Activated CD8-positive, alpha-beta memory T cell treated with anti-CD3 and anti-CD28 coated beads for 1 hour (primary cell): ENCODE measurements at places on chromosomes 2 and 18.

DNA sequence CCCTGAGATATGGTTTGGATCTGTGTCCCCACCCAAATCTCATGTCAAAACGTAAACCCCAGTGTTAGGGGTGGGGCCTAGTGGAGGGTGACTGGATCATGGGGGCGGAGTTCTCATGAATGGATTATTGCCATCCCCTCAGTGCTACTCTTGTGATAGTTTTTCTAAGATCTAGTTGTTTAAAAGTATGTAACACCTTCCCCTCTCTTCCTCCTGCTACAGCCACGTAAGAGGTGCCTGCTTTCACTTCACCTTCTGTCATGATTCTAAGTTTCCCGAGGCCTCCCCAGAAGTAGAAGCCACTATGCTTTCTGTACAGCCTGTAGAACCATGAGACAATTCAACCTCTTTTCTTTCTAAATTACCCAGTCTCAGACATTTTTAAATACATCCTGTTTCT lies 16.9 kb downstream of the PUM2 start:
- no peak for DNase-seq

DNA sequence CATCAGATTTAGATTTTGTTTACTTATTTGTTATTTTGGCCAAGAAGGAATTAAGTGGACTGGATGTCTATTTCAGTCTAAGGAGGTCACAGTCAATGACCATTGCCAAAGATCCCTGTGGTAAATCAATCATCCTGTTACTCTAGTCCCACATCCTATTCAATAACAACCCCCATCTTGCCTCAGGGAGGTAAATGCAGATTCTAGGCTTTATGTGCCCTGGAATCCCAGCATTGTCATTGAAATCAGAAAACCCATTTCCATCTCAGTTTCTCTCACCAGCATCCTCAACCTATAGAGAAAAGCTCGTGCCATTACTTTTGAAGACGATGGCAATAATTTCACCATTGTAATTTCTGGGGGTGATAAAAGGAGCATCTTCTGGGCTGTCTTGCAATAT lies 71.8 kb downstream of the SKA1 start:
- no peak for DNase-seq

GRCh38 chr18:37327063-37327577 lies 238.5 kb downstream of the CELF4 start:
- DNase-seq = no peak

DNA sequence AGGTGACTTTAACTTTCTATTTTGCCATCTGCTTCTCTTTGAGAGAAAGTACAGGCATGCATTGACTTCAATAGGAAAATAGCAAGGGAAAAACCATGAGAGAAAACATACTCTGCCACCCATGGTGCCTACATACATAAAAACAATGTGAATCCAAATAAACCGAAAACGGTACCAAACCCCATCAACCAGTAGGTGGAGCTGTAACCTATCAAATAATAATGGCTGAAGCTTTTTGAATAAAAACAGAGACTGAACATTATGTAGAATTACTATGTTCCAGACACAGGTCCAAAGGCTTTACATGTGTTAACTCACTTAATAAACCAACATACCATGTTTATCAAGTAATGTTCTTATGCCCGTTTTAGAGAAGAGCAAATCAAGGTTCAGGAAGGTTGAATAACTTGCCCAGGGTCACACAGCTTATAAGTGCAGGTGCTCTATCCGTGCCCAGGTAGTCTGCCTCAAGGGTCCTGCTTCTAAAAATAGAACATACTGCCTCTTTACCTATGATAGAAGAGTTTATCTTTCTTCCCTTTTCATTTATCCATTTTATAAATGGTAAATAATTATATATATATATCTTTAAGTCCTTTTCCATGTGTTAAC lies 293.9 kb upstream of the SYT4 start:
- DNase-seq = no peak

DNA sequence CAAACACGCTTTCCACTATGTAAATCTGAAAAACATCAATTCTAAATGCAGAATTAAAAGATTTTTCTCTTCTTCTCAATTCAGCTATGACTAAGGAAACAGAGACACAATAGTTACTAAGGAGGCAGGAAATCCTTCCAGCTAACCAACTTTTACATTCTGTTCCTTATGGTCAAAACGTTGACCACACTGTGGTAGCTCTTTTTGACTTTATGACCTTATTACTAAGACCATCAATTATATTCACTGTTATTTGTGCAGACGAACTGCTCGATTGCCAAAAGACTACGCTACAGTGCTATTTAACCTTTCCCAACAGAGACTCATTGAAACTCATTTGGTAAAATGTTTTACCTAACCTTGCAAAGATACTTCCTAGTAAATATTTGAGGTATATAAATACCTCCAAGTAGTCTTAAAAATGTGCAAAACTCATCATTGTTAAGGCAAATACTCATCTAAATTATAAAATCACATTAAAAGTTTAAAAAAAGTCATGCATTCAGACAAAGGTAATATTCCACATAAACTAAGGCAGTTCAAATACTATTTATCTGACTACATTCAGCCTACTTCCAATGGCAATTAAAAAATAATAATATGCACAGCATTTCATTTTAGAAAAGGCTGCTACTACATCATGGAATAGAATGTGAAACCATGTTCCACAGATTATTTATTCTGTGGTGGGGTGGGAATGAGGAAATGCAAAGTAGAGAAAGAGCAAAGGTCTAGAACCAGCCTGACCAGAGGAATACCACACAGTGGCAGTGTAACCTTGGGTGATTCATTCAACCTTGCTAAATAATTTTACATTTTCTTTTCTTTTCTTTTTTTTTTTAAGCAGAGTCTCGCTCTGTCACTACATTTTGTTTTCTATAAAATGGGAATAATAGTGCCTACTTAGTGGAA lies 139.9 kb downstream of the THADA start:
- no peak for DNase-seq

GRCh38 chr2:136234261-136234660 lies 116.3 kb upstream of the CXCR4 start:
- DNase-seq = no peak

DNA sequence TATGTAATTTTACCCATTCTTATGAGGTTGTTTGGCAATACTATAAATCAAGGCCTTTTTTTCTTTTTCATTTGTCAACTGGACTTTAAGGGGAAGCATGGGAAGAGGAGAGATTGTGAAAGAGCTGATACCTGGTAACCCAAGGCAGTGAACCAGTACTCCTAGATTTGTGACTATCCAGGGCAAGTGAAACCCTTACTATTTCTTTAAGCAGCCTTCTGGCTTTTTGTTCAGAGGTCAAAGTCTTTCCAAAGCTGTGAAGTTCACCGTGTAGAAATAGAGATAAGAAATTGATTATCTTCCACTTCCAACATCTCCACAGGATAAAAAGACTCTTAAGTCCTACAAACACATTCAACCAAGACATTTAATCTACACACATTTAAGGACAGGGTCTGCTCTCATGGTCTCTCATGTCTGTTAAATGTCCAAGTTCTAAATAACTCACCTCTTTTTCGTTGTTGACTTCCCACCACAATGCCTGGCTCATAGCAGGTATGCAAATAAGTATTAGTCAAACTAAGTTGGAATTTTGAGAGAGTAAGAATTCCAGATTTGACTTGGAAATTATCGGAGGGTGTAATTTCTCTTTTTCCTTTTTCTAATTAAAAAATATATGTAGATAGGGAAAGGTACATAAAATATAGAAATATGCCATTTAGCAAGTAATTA lies 485.8 kb downstream of the STK39 start:
- no peak for DNase-seq

DNA sequence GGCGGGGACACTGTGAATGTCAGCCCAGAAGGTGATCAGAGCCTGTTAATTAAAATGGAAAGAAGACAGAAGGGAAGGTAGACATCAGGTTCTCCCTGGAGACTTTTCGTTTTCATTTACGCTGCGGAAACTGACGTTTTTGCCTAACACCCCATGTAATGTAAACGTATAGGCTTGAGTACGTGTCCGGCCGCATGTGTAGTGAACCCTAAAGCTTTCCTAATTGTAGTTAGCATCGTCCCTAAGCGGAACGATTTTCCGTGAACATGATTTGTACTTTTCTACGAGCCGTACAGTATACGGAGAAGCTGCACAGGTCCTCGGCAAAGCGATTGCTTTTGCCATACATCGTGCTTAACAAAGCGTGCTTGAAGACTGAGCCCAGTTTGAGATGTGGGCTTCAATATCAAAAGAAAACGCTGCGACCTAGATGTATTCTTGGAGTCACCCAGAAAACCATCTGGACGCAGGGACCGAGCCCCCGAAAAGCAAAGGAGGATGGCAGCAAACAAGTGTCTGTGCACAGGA lies 284 bp downstream of the TIMM21 start:
- no peak for DNase-seq

GRCh38 chr2:96599941-96600340 lies 38.2 kb downstream of the KANSL3 start:
- DNase-seq = no peak

DNA sequence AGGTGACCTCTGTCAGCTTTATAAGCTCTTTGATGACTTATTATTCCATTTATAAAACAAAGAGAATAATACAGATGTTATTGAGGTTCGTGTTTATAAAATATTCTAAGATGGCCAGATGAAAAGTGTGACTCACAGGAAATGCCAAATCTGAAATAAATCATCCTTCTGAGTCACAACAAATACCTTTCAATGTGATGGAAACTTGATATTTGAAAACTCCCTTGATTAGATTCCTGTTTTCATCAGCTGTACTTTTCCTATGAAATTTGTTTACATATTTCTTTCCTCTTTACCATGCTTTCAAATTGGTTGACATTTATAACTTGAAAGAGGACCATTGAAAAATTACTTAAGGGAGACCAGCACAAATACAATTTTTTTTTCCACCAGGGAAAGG lies 30.6 kb upstream of the PPP1R1C start:
- DNase-seq = no peak

DNA sequence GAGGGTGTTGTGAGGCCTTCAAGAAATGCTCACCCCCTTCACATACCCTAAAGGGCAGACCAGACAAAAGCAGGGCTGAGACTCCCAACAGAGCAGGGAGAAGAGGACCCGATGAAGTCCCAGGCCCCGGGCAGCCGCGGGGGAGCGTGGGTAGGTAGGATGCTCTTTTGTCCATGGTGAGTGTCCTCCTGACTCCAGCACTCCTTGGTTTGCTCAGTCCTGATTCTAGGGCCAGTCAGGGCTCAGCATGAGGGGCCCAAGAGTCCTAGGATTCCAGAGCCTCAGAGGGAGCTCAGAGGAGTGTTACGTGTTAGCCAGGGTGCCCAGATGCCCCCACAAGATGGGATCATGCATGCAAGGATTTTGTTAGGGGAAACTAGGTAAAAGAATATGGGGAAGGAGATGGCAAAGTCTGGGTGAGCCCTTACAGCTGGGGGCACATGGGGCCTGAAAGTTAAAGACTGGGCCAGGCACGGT lies 64.8 kb downstream of the SMAD7 start:
- no peak for DNase-seq

DNA sequence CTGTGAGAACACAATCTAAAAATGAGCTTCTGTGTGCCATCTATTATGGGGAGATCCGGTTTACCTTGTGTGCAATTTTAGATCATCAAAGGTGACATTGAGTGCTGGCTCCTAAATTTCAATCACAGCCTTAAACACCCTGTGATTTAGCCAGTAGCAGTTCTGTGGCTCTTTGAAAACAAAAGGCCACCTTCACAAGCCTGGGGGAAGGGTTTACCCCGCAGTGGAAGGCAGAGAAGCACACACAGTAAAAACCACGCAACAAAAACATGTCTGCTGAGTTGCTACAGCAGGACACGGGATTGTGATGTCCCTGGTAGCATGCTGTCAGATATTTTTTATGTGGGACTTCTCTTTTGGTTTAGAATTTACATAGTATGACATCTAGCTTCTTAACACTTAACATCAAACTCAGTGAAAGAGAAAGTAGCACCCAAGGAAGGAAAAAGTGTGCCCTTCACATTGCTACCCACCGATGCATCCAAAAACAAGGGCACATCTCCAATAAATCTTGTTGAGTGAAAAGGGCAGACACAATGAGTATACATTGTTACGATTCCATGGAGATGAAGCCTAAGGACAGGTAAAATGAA lies 56.1 kb upstream of the RNF152 start:
- DNase-seq = no peak

GRCh38 chr2:47062681-47063537 lies 92.2 kb downstream of the STPG4 start:
- DNase-seq = no peak

DNA sequence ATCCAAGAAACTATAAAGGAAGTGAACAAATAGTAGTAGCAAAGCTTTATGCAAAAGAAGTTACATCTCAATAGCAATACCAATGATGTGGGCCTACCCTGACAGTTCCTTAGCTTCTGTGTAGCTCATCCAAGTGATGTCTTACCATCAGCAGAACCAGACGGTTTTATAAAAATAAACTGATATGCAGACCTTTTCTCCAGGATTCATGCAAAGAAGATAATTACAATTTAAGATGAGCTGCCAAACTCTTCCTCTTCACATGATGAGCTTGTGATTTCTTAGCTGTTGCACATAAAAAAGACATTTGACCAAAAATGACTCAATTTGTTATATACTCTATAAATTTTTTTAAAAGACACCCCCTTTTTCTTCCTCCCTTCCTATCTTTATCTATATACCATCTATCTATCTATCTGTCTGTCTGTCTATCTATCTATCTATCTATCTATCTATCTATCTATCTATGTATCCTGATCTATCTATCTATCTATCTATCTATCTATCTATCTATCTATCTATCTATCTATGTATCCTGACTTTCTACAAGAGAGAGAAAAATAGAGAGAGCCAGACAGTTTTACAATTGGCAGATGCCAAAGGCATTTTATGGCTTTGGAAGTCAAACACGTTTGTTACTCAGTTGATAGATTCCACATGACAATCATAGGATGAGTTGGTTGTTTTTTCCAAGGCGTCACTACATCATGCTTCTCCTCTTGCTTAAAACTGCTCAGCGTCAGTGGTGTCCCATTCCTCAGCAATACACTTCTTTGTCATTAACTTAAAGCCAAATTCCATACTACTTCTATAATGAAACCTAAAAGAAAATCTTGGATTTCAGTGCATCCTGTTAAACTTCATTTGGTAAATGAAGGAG lies 65.9 kb upstream of the ACTR3 start:
- DNase-seq = no peak

DNA sequence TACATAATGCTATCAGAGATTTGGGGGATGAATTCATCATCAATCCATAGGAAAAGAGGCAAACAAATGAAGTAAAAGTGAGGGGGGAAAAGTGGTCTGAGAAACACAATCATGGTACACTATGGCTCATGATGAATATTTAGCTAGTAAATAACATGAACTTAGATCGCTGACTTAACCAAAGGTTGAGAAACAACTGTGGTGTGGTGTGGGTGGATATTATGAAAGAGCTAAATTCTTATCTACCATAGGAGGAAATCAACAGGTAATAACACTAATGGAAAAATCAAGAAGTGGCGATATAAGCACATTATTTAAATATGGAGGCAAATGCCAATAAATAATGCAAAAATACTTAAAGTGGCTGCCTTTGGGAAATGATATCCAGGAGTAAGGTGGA lies 12.2 kb upstream of the TPRKB start:
- DNase-seq = no peak

DNA sequence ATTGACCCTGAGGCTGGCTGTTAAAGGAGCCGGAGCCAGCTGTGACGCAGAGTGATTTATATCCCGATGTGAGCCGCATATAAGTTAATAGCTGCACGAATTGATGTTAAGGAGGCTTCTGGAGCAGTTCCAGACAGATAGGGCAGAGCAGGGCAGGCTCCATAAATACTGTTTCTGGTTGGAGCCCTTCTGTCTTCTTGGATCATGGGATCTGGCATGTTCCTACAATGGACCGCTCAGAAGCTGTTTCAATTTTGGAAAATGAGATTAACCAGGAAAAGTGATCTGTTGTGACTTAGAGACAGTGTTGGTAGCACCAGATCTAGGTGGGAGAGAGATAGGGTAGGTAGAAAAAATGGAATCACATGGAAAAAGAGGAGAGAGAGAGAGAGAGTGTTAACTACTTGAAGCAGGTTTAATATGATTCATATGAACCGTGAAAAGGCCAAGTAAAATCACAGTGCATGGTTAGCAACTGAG lies 4.8 kb upstream of the IGFBP5 start:
- DNase-seq = no peak
